ENCODE measurements at places on chromosomes 3 and 15.

DNA sequence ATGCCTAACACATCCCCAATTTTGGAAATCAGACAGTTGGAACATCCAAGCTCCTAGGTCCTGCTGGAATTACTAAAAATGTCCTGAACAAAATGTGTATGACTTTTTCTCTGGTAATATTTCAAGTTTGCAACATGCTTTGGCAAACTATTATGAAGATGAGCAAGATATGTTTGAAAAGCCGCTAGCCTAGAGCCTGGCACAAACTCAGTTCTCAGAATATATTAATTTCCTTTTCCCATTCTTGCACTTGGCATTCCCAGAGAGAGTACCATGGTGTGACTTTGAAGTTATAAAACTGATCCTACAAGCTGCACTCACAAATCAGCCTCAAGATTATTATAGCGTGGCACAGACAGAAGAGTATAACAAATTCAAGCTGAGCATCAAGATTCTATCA, 1031.1 kb downstream of the NTRK3 start:
- DNase-seq = no peak

DNA sequence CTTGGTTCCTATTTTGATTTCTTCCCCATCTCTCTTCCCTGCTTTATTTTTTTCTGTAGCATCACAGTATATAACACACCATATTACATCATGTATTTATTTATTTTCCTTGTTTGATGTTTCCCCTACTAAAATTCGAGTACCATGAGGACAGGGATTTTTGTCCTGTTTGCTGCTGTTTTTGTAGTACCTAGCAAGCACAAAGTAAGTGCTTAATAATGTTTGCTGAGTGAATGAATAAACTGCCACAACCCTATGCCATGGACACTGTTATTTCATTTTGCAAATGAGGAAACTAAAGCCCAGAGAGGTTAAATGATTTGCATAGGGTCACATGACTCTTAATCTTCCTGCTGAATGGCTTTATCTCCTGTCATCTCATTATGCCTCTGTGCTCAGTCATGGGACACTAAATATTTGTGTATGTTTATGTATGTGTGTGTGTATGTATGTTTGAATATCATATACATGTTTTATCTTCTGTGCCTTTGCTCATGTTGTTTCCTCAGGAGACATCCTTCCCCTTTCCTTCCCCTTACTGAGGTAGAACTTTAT, 26.1 kb upstream of the MGA start:
- DNase-seq = no peak

DNA sequence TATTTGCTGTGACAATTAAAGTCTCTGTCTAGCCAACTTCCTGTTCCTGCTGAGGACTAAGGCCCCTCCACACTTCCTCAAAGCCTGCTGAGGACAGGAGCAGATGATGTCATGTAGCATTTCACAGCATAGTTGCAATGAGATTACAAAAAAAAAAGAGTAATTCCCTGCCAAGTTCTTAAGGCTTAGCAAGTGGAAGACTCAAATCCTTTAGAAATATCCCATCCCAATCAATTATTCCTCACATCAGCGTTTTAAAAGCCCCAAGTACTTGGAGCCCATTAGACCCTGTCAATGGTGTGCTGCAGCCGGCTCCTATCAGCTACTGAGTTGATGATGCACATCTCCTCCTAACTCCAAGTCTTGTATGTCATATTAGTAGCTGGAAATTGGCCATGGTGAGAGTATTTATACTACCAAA, 51.7 kb downstream of the TRANK1 start:
- DNase-seq = no peak

DNA sequence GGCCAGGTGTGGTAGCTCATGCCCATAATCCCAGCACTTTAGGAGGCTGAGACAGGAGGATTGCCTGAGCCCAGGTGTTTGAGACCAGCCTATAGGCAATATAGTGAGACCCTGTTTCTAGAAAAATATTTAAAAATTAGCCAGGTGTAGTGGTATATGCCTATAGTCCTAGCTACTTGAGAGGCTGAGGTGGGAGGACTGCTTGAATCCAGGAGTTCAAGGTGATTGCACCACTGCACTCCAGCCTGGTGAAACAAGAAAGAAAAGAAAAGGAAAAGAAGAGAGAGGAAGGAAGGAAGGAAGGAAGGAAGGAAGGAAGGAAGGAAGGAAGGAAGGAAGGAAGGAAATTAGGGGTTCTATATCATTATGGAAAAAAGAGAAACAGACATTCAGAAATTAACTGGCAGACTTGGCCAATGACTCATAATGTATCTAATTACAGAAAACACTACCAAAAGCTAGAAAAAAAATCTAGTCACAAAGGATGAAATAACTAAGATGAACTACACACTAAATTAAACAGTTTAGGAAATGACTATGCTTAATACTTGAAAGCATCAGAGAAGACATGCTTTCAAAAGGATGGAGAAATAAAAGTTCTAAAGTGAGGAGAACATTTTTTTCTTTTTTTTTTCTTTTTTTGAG, 45.4 kb upstream of the TERB2 start:
- DNase-seq = no peak

DNA sequence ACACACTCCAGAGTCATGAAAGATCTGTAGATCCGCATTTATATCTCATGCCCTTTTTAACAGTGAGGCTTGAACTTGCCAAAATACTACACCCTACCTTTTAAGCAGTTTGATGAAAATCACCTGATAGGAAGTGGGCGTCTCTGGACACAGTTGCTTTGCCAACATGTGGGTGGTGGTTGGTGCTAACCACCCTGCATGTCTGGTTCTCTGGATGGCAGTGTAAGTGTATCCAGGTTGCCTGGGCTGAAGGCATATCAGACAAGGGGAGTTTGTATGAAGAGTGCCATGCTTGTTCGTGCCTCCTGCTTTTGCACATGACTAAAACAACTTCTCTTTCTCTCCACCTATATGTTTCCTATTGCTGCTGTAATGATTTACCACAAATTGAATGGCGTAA, 159.6 kb downstream of the GHSR start:
- DNase-seq = no peak

DNA sequence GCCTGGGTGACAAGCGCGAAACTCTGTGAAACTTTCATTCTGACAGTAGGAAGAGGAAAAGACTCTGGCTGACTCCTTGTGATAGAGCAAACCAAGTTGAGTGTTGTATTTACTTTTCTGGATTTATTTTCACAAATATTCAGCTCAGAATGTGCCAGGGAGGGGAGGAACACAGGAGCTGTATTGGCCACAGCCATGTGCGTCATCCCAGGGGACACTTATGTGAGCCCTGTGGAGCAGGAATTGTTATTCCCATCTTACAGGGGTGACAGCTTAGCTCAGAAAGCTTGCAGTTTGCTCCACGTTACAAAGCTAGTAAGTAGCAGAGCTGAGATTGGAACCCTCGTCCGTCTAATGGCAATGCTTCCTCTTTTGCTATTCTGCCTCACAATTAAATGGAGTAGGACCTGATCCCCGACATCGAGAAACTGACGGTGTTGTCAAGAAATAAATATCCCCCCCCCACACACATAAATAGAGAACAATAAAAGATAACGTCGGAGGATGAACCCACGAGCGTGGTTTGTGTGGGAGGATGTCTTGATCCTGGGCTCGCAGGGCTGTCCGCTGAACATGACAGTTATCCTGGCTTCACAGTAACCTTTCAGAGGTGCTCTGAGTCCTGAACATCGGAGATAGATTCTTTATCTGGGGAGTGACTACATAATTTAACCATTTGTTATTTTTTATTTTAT, 151.6 kb upstream of the CTDSPL start:
- no peak for DNase-seq

DNA sequence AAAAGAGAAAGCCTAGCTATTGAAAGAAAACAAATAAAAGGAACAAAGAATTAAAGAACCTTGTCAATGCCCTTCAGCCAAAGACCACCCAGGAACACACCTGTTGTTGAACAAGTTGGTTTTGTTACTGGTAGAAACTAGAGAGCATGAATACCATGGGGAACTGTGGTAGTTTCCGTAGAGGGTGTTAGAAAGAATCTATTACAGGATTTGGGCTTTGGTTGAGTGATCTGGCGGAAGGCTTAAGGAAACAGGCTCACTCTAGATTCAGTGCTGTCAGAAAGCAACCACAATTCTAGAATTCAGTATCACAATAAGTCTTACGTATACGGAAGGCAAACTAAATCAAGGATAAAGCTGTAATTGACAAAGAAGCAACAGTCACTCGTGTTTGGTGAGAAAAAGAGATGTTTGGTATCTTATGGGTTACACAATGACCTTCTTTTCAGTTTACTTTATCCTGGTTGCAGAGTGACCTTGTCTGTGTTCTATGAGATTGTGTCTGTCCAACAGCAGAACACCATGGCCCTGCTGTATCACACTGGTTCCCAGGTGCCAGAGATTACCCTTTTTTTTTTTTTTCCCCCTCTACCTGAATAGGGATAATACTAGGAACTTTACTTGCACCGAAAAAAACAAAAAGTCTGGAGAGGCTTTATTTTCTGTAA, 265.9 kb downstream of the SHQ1 start:
- no peak for DNase-seq

DNA sequence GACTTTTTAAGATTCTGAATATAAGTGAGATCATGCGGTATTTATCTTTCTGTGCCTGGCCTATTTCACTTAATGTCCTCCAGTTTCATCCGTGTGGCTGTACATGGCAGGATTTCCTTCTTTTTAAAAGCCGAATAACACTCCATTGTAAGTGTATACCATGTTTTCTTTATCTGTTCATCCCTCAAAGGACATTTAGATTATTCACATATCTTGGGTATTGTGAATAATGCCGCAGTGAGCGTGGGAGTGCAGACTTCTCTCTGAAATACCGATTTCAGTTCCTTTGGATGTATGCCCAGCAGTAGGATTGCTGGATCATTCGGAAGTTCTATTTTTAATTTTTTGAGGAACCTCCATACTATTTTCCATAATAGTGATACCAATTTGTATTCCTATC, 136.1 kb downstream of the APBA2 start:
- no peak for DNase-seq

DNA sequence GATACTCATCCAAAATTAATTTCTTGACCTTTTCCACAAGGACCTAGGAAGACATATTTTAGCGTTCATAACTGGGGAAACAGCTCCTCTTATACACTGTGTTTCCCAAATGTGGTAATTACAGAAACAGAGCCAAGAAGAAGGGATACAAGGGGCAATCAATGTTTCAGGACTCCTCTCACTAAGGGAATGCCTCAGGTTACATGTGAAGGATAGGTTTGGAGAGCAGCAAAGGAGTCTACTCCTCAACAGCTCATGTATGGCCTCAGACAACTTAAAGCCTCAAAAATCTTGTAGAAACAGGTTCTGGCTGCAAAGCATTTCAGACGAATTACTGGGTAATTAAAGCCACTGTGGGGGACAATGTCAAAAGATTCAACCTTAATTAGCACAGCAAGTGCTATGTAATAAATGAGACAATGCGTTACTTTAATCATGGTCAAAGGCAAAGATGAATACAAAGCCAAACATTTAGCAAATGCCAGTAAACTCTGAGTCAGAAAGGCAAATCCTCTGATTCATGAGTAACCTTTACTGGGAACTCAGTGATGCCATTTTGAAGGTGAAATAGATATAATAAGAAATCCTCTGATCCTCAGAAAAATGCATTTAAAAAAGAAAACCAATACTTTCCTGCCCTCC, 1111.2 kb downstream of the TUSC7 start:
- no peak for DNase-seq

GRCh38 chr3:194389269-194389668, 9.8 kb downstream of the GP5 start:
- DNase-seq = no peak

DNA sequence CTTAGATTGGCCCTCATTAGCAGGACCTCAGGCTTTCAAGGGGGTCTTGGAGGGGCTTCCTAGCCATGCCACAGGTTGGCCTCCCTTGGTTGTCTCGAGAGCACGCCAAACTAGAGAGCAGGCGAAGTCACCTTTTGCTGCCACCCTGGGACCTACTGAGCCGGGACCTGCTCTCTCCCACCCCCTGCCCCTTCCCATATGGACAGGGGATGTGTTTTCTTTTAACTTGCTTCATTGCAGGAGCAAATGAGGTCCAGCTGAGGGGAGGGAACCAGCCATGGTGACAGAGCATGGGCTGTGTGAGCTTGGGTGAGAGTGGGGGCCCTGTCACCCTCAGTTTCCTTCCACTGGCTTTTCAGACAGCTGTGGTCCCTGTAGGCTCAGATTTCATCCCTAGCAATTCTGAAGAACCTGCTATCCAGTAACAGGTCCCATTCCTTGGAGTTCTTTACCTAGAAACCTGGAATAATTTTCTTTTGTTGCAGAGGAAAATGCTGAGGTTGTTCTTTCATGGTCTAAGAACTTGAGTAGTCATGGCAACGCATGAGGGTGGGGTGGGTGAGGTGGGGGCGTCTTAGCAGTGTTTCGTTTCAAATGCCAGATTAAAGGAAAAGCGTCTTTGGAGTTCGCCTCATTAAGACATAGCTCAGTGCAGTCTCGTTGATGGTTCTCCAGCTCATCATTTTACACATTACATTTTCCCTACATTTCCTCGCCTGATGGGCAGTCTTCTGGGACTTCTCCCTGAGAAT, 20.1 kb upstream of the MAGEF1 start:
- no peak for DNase-seq

- DNase-seq = no peak
Measured at GRCh38 chr15:72536506-72536905, 62.4 kb downstream of the ARIH1 start.
